ENCODE measurements at places on chromosomes 3 and 15.

DNA sequence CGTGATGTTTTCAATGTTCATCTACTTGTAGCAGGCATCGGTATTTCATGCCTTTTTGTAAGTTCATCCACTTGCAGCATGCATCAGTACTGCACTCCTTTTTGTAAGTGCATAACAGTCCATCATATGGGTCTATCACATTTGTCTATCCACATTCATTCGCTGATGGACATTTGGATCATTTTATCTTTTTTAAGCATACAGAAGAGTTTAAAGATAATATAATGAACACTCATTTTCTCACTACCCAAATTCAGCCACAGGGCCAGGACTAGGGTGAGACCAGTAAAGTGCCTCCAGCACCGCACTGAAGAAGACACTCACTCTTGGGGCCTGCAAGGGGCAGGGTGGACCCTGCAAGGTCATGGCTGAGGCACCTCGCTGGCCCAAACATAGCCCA, 309.6 kb downstream of the UACA start:
- no peak for DNase-seq

DNA sequence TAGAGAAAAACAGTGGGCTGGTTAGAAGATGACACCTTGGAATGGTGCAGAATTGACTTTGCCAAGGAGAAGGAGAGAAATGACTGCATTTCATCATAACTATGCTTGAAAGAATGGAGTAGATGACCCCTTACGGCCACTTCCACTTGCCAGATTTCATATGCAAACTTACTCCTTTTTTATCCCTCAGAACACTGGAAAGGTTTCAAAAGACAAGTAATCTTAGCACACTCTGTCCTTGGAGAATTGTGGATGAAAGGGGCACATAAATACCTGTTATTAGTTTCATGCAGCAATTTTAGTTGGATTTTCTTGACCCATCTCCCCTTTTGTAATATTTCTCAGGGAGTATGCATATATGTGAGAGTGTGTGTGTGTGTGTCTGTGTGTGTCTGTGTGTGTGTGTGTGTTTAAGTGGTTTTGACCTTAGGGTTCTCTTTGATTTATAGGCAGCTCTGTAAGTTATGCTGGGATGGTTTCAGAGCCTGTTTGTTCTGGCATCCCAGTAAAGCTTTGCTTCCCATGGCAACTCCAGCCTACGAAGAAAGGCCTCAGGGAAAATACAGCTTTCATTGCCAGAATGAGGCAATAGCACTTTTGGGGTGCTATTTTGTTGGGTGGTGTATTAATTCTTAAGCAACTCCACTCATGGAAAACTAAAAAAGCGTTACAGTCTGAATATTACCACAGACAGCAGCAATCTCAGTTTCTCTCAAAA, 122.2 kb upstream of the TP63 start:
- no peak for DNase-seq

DNA sequence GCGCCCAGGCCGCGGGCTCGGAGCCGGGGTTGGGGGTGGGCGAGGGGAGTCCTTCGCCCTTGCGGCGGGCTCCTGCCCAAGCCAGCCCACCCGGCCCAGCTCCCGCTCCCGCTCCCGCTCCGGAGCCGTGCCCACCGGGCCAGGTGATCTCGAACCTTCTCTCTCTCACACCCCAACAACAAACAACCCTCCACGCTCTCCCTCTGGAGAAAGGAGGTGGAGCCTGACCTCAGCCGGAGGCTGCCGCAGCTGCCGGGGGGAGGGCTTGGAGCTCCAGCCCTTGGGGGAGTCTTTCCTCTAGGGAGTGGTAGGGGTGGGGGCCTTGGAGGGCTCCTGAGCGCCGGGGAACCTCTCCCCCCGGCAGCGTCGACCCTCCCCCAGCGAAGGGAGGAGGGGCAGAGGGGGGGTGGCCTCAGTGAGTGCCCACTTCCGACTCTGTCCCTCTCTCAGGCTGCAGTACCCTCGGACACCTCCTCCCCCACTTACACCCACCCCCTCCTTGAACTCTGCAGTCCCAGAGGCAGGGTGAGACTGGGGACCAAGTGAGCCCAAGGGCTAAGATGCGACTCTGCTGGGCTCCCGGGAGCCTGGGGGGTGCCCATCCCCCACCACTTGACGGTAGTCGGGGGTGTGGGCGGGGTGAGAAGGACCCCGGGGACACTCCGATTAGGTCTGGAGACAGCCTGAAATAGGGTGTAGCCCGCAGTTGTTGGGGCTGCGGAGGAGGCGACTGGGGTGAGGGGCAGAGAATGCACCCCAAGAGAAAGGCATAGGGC, 4.4 kb upstream of the BAHD1 start:
- no peak for DNase-seq

GRCh38 chr3:189570916-189571315, 60.3 kb upstream of the TP63 start:
- no peak for DNase-seq

GRCh38 chr15:72318408-72318942, 1.5 kb downstream of the CELF6 start:
- no peak for DNase-seq

- DNase-seq, result no peak
Observed at GRCh38 chr15:72034859-72035650, 82.9 kb downstream of the MYO9A start.

DNA sequence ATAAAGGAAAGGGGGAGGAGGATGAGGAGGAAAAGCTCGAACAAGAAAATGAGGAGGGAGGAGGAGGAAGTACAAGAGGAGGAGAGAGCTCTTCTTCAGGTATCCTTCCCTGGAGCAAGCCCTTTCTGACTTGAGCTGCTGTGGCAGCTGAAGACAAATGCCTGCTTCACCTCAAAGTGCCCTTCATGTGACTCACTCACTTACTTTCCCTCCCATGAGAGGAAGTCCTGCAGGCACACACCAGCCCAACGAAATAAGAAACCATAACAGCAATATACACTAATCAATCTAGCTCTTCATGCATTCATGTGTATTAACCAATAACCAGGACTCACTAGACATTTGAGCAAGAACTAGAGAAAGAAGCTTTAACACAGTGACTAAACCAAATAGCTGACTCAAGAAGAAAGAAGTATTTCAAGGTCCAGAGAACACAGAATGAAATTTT, 251.9 kb downstream of the IGSF11 start:
- peak; percentile 17 for DNase-seq

- DNase-seq, result no peak
Observed at GRCh38 chr3:138740072-138740471, 94.7 kb downstream of the PIK3CB start.

DNA sequence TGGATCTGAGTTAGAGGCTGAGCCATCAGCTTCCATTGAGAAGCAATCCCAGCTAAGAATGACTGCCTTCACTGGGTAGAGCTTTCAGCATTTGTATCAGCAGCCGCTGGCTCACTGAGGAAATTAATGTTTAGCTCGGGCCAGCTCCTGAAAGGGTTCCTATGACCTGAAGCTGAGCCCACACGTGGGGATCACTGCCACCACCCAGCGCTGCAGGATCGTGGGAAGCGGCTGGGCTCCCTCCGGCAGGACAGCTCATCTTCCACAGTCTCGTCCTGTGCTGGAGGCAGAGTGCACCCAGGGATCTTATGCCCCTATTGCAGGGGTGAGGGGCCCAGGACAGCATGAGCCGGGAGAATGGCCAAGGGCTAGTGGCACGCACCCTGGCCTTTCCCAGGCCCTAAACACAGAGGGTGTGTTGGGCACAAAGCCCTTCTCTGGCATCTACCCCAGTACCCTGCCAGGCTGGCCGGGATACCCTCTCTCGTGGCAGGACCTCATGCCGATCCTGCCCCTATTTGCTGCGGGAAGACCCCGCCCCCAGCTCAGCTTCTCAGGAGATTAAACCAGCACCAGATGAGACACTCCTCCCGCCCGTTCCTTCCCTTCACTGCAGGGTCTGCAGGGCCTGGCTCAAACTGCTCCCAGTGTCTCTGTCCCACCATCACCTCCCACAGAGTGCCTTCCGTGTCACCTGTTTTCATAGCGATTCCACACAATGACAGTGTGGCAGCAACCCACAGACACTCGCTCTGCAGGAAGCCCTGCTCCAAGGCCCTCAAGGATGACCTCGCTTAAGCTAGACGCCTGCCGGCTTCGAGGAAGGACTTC, 28.5 kb downstream of the KLHL25 start:
- no peak for DNase-seq

GRCh38 chr3:129482721-129483120, 42.7 kb downstream of the IFT122 start:
- DNase-seq, result no peak

GRCh38 chr3:165553371-165553770, 283.9 kb downstream of the BCHE start:
- DNase-seq, result no peak

GRCh38 chr3:63386568-63386967, 108.5 kb downstream of the SYNPR start:
- no peak for DNase-seq

- no peak for DNase-seq
Observed at GRCh38 chr15:86006546-86006945, 73.1 kb upstream of the AGBL1 start.

GRCh38 chr3:110027446-110028080, 690.2 kb upstream of the DPPA4 start:
- no peak for DNase-seq

DNA sequence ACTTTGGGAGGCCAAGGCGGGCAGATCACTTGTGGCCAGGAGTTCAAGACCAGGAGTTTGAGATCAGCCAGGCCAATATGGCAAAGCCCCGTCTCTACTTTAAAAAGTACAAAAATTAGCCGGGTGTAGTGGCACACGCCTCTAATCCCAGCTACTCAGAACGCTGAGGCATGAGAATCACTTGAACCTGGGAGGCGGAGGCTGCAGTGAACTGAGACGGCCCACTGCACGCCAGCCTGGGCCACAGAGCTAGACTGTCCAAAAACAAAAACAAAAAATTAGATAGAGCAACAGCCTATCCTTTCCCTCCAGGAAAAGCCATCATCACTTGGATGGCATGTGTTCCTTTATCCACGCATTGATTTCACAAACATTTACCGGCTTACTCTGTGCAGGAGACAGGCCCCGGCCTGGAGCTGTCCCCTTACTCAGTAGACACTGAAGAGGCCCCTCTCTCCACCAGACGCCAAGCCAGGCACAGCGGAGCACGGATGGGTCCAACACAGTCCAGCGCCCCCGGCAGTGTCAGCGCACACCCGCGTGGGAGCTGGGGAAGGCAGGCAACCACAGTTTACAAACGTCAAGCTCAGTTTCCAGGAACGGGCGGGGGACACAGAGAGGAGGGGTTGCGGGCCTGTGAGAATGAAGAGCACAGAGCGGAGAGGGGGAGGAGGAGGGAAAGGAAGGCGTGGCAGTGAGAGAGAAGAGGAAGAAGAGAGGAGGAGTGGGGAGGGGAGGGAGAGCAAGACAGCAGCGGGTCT, 3.1 kb downstream of the GP5 start:
- no peak for DNase-seq

GRCh38 chr3:46668591-46668990, 24.9 kb downstream of the ALS2CL start:
- DNase-seq, result peak; percentile 2

- no peak for DNase-seq
Observed at GRCh38 chr3:30438126-30438525, 168.3 kb upstream of the TGFBR2 start.

GRCh38 chr3:194306109-194306686, 44.9 kb downstream of the CPN2 start:
- DNase-seq, result no peak

- DNase-seq, result no peak
Observed at GRCh38 chr3:163364717-163365116, 1713.6 kb downstream of the SI start.

GRCh38 chr3:1953536-1953935, 145.1 kb upstream of the CNTN4 start:
- DNase-seq, result no peak

- DNase-seq, result no peak
Observed at GRCh38 chr3:69749461-69749860, 10.2 kb downstream of the MITF start.

- no peak for DNase-seq
Observed at GRCh38 chr15:101406036-101406435, 83.5 kb downstream of the PCSK6 start.

GRCh38 chr3:15527031-15527459, 5.5 kb upstream of the COLQ start:
- DNase-seq, result no peak

GRCh38 chr3:141402476-141403171, 34.3 kb downstream of the ZBTB38 start:
- no peak for DNase-seq

- DNase-seq, result no peak
Observed at GRCh38 chr3:135155228-135155627, 360.2 kb downstream of the EPHB1 start.

- no peak for DNase-seq
Observed at GRCh38 chr3:194112120-194113106, 23.5 kb upstream of the HES1 start.

DNA sequence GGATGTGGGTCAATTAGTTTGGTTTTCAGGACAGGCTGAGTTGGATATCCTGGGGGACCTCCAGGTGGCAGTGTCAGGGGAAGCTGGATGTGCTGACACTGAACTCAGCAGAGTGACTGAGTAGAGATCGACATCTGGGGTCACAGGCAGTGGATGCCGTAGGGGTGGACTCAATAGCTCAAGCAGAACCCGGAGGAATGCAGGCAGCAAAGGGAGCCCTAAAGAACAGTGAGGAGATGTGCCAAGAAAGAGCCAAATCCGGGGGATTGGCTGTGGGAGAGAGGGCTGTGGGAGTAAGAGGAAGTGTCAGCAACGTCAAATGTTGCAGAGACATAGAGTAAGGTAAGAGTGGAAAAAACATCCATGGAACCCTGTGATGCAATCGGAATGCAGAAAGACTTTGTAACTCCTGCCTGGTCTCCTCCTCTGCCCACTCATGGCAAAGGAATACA, 11.6 kb downstream of the CCR5AS start:
- DNase-seq, result no peak

- no peak for DNase-seq
Observed at GRCh38 chr3:30775040-30775439, 119.4 kb downstream of the GADL1 start.

DNA sequence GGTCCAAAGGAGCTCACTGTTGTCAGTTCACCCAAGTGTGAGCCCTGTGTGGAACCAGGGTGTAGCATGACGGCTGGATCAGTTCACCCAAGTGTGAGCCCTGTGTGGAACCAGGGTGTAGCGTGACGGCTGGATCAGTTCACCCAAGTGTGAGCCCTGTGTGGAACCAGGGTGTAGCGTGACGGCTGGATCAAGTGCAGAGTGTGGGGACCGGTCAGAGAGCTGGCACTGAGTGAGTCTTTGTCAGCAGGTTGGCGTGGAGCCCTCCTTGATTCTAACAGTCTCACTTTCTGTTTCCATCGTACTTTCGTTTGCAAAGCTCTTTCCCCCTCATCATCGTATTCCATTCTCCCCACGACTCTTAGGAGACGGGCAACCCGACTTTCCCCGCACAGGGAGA, 57.9 kb upstream of the DLG1 start:
- DNase-seq, result no peak

DNA sequence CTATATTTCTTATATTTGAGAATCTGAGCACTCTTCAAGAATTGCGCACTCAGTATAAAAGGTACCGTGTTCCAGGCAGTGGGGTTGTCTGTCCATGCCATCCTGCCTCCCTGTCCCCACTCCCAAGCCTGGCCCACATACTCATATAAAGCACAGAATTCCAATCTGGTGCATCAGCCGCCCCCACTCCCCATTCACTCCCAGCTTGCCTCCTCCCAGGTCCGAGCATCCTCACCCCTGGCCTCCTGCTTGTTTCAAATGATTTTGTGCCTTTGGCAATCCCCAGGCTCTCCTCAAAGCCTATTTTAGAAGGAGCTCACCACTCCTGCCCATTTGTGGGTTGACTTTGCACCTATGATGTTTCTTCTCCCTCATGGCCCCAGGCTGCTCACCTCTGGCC, 22.2 kb upstream of the IGF1R start:
- no peak for DNase-seq

All from GM12891 (cell line).